ENCODE measurements at places on chromosomes 3 and 15.

DNA sequence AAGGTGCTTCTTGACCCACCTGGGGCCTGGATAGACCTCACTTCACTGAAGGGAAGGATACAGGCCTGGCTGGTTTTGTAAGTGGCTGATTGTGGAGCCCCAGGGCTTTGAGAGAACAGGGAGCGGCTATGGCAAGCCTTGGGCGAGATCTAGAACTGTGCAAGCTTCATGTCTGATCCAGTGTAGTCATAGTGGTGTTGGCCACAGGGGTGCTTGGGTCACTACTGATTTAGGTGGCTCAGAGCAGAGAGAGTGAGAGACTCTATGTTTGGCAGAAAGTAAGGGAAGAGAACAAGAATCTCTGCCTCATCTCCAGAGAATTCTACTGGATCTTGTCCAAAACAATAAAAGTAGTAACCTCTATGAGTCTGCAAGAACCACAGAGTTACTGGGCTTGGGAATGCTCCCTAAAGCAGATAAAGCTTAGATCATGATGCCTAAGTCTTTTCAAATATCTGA is 394.2 kb upstream of the EPHA3 start:
- DNase-seq: no peak

DNA sequence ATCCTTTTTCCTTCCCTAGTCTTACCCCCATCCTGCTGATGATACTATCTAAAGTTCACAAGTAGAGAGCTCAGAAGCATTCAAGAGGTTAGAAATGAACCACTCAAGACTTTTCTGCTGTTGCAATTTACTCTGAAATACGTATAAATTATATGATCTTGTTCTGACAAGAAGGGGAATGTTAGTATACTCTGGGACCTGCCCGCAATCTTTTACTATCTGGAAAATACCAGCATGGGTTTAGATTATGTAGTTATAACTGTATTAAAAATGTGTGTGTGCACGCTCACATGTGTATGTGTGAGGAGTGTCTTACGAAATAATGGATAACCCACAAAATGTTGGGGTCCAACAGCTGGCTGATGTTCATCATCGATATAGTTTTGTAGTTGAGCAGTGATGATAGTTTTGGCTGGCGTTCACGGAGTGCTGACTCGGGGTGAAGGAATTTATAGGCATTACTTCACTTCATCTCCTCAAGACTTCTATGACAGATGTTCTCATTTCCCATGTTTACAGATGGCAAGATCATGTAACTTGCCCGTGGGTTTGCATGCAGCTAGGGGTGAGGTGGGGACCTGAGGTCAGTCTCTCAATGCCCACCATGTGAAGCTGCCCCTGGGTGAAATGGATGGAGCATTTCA is 297.5 kb upstream of the LYSMD4 start:
- DNase-seq: no peak

DNA sequence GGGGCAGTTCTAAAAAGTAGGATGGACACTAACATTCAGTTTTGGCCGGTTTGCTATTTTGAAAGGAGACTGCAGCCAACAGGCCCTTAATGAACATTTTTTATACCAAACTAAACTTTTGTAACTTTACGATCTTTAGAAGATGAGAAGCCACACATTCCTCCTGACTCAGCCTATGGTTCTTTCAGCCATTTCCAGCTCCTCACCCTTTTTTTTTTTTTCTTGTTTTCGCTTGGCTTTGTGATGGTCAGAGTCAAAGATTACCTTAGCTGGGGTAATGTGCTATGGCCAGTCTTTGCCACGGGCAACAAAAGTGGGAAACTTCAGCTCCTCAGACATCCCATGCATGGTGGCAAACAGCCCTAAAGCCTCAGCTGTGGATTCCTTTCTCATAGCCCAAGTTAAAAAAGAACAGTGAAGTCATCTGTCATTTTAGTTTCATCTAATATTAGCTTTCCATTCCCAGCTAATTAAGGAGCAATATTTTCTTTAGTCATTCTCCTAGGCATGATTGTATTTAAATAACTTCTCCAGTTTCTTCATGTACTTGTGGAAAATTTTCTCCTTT is 368.7 kb downstream of the MFSD1 start:
- no peak for DNase-seq

- no peak for DNase-seq
Observed at GRCh38 chr3:42459151-42459550, 43.3 kb upstream of the VIPR1 start.

GRCh38 chr15:64134345-64134829 is 17.1 kb upstream of the SNX22 start:
- DNase-seq: no peak

- DNase-seq: no peak
Observed at GRCh38 chr3:124928333-124929202, 6.0 kb downstream of the MUC13 start.

DNA sequence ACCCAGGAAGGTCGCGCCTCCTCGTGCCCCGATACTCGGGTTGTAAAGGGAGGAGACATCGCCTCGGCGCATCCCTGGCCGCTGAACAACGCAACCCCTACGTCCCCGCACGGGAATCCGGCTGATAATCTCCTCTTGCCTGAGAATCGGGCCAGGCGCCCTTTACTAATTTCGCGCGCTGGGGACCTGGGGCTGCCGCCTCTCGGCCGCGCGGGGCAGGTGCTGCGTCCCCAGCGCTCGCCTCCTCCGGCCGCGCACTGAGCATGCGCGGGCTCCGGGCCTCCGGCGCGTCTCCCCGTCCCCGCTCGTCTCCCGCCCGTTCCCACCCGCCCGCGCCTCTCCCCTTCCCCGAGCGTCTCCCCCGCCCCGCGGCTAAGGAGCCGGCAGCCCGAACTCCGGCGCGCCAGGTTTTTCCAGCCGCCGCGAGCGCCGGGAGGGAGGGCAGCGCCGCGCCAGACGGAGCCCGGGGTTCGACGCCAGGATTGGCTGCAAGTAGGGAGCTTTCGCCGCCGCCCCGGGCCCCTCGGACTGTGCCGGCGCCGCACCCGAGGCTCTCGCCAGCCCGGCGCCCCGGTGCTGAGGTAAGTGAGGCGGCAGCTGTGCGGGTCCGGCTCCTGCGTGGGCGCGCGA is at the start of gene CNTN4:
CNTN4 (plus strand) TSS at position 469 of the 630 bp plus-strand sequence.
- DNase-seq: no peak

GRCh38 chr3:53891497-53892285 is at the start of gene SELENOK:
TSS of gene SELENOK (minus strand) at chr3:53891859.
- DNase-seq: peak; percentile 37

DNA sequence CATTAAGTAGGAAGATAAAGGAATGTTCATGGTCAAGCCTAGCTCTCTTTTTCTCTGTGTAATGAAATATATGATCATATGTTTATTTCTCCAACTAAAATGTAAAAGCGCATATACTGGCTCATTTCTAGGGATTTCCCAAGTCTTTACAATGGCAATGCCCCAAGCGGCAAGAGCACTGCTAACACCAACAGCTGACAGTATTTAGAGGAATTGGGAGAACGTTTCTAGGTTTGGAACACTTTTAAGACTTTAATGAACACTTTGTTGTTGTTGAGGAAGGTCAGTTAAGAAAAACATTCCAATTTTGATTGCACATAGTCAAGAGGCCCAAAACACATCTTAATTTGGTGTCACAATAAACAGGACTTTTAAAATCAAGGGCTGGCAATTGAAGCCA is 132.7 kb downstream of the ATP8B4 start:
- no peak for DNase-seq

GRCh38 chr3:57654267-57654666 is 38.6 kb downstream of the DENND6A start:
- DNase-seq: no peak

DNA sequence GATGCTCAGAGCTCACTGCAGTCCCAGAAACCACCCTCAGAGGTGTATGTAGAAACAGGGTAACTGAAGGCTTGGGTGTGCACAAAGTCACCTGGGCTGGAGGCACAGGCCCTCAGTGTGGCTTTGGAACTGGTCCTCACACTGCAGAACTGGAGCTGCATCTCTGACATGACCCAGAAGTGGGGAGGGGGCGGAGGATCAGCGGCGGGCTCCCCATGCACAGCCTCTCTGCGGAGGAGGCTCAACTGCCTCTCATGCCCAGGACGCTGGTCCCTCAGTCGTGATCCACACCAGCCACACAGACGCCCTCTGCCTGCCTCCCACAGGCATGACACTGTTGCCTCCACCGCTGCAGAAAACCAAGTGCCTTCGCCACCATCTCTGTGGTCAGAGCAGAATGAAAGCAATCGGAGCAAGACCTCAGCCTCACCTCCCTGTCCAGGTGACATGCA is 73.7 kb downstream of the TM2D3 start:
- no peak for DNase-seq

DNA sequence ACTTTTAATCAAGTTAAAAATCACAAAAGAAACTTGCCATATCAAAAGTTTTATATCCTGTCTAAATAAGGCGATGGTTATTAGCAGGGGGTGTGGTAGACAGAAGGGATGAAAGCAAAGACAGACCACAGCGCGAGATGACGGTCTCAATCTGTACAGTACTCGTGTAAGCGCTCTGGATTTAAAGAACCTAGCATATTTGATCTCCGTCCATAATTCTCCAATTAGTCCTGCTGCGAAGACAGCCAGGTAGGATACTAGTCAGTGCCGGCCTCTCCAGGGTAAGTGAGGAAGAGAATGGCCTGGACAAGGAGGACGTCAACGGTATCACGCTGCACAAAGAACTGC is 701 bp downstream of the SGO1 start:
- DNase-seq: no peak

DNA sequence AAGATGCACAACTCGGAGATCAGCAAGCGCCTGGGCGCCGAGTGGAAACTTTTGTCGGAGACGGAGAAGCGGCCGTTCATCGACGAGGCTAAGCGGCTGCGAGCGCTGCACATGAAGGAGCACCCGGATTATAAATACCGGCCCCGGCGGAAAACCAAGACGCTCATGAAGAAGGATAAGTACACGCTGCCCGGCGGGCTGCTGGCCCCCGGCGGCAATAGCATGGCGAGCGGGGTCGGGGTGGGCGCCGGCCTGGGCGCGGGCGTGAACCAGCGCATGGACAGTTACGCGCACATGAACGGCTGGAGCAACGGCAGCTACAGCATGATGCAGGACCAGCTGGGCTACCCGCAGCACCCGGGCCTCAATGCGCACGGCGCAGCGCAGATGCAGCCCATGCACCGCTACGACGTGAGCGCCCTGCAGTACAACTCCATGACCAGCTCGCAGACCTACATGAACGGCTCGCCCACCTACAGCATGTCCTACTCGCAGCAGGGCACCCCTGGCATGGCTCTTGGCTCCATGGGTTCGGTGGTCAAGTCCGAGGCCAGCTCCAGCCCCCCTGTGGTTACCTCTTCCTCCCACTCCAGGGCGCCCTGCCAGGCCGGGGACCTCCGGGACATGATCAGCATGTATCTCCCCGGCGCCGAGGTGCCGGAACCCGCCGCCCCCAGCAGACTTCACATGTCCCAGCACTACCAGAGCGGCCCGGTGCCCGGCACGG is 991 bp downstream of the SOX2 start:
- DNase-seq: no peak

GRCh38 chr15:48936666-48937065 is 27.1 kb downstream of the SHC4 start:
- DNase-seq: no peak

All from cortex of kidney (tissue), 1 donor.